ENCODE measurements at places on chromosomes 5 and 9.

DNA sequence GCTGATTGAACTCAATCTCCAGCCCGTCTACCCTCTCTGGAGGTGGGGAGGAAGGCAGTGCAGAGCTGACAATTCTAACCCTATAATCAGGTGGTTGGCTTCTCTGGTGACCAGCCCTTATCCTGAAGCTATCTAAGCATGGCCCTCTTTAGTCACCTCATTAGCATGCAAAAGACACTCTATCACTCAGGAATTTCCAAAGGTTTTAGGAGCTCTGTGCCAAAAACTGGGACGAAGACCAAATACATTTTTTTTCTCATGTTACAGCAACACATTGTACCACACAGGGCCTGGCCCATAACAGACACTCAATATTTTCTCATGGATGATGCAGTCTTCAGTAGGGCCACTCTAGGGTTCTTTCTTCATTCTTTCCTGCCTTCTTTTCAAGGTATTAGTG lies 118.8 kb upstream of the VLDLR start:
- DNase-seq, result no peak

GRCh38 chr9:79862921-79863890 lies 291.4 kb downstream of the TLE4 start:
- DNase-seq, result no peak

- no peak for DNase-seq
These were observed 7.3 kb upstream of the IL4 start for GRCh38 chr5:132666310-132667123.

- no peak for DNase-seq
These were observed 277.4 kb downstream of the AOPEP start for GRCh38 chr9:95003689-95004410.

DNA sequence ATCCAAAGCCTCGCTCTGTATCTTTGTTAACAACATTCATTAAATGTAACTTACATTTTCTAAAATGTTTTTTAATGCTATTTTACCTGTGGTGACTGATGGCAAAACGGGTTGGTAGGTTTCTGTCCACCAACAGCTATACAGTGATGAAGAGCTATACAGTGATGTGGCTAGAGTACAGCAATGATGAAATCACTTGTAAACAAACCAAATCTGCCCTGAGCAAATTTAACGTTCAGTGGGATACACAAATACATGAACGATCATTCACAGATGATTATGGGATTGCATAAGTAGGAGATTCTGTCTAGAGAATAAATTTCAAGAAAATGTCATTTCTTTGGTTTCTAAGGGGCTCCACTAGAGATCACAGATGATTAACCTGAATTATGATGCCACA lies 132.7 kb downstream of the MPDZ start:
- no peak for DNase-seq

GRCh38 chr5:45508135-45508534 lies 188.0 kb downstream of the HCN1 start:
- DNase-seq, result no peak

- DNase-seq, result no peak
These were observed 246.4 kb downstream of the ACTL7B start for GRCh38 chr9:108609227-108609896.

- DNase-seq, result no peak
These were observed 46.3 kb upstream of the PALM2AKAP2 start for GRCh38 chr9:109733690-109734089.

DNA sequence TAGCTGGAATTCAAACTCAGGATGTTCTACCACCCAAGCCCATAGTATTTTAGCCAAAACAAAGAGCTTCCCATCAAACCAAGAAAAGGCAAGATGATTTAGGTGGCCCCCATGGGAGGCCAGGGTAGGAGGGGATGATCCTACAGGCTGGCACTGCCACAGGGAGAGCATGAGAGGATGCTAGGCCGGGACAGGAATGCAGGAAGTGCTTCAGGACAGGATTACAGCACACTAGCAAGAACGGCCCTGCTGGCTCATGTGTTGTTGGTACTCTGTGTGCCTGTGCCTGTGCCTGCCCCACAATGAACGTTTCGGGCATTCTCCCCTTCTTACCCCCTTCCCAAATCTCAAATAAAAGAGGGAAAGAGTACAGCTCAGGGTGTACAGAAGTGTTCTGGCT lies 110.7 kb upstream of the TRIM32 start:
- no peak for DNase-seq

GRCh38 chr5:146229222-146229621 lies 25.8 kb downstream of the RBM27 start:
- no peak for DNase-seq

DNA sequence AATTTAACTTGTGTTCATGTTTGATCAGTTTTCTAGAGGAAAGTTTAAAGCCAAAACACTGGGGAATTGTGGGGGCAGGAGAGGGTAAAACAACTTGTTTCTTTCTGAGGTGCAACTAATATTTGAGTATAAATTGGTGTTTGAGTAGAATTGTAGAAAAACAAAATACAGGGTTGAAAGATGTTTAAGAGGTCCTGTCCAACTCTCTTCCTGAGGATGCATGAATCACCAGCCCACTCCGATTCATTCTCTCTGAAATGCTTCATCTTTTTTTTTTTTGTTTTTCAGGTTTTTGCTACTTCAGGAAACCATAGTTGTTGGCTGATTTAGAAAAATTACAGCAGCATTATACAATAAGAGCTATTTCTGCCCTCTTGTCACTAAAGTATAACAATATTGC lies 42.4 kb upstream of the TMC1 start:
- no peak for DNase-seq

DNA sequence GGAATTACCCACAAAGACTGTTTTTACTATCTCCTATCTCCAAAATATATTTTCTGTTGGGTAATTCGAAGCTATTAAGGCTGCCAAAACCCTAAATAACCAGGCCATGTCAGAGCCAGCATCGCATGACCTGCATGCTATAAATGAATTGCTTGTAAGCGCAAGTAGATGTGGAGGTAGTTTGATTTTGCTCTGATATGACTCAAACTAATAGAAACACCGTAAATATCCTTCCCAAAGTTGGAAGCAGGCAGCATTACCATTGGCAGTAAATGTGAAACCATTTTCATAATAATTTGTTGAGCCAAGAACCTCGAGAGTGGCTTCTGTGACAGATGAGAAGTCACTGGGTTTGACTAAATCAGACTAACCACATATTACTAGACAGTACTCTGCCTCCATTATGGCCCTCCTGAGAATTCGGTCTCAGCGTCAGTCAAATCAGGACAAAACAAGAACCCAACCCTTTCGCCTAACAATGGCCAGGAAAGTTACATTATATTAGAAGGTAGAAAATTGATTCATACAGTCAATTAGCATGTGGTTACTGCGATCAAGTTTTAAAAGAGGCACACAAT lies 289.8 kb downstream of the SPOCK1 start:
- DNase-seq, result no peak

DNA sequence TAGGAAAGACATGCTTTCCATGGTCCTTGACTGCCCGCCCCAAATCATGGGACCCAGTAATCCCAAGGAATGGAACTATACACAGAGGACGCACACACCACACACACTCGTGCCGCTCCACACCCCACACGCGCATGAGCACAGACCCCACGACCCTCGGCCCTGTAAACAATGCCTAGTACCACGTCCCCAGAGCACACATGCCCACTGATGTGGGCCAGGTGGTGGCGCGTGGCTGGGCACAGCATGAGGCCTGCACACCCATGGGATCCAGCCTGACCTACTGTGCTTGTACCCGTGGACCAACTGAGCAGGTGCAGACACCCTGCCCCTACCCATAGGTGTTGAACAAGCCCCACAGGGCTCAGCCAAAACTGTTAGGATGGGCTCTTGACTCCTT lies 739 bp downstream of the DBH start:
- no peak for DNase-seq

GRCh38 chr9:115794921-115795475 lies 358.6 kb upstream of the PAPPA start:
- no peak for DNase-seq

DNA sequence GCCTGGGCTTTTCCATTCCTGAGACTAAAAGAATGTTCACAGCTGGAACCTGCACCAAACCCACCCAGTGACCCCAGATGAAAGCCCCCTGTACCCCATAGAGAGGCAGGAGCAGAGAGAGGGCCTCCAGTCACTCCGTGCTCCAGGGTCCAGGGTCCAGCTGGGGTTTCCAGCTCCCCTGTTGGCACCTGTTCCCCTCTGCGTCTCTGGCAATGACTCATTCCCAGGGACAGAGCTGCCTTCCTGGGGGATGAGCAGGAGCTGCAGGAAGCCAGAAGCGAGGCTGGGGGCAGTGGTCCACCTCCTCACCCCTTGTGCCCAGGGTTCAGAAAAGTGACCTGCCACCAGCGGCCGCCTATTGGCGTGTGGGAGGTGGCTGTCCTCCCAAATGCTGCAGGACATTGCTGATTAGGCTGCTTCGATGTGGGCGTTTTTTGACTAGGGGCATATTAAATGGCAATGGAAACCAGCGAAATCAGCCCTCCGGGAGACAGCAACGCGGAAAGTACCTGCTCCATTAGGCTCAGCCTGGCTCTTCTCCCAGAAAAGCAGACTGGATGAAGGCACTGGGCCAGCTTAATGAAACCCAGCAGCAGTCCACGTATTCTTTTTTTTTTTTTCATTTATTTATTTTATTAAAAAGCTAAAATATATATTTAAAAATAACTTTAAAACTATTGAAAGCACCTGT lies 97.4 kb downstream of the DAP start:
- DNase-seq, result no peak

DNA sequence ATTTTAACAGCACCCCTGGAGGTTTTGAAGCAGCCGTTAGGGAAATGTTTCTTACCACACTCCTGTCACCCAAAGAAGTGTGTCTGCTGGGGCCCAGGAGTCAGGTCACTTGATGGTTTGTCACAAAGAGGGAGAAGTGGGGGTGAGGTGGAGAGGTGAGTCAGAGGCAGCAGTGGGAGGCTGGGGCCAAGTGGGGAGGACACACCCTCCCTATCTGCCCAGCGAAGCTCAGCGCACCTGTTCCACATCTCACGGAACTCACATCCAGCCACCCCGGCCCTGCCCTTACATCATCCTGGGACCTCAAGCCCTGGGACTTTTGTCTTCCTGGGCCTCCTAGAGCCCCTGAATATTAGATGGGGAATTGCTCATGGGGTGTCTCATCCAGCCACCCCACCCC lies 171.1 kb upstream of the SMIM23 start:
- DNase-seq, result no peak

DNA sequence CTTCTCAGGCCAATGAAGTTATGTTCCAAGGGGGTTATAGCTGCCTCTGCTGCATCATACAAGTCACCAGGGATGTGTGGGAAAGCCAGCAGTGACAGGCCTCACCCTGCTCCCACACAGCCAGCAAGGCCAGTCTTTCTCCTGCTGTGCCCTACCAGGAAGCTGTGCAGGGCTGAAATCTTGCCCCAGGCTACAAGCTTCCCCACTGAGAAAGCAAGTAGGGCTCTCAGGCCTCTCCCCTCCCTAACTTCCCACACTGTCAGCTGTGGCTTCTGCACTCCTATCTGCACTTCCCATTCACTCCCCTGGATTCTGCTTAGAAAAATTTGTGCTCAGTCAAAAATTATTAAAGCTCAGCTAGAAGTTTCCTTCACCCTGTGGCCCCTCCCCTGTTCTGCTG lies 611.2 kb upstream of the ZNF608 start:
- no peak for DNase-seq
